ENCODE measurements at places on chromosomes 6 and 20. TPM values are rescaled to one million over a fixed set of nuclear protein-coding genes. Genes with fewer than 3 reads are reported as not detected.
A peak's percentile ranks its signal among the peaks of the same experiment; 100 is the strongest.

- no peaks in the 10 kb centered on the region for H3K36me3 ChIP-seq
- H3K4me1 ChIP-seq, result no peaks in the 10 kb centered on the region
- no peaks in the 10 kb centered on the region for H3K27me3 ChIP-seq
- DNase-seq, result peak; percentile 52
- no peak overlapping the region for H3K4me3 ChIP-seq
Observed at GRCh38 chr6:107936162-107936909, 21.7 kb downstream of the SEC63 start.

GRCh38 chr6:51511081-51511480 lies 576.3 kb downstream of the PKHD1 start:
- no peak overlapping the region for H3K4me3 ChIP-seq
- H3K4me1 ChIP-seq, result no peaks in the 10 kb centered on the region
- H3K36me3 ChIP-seq, result no peaks in the 10 kb centered on the region
- H3K27ac ChIP-seq, result no peak overlapping the region

- H3K27me3 ChIP-seq, result no peaks in the 10 kb centered on the region
Observed at GRCh38 chr6:84739866-84740208, 24.6 kb downstream of the TBX18 start.

GRCh38 chr6:104728448-104728847 lies 131.3 kb downstream of the HACE1 start:
- H3K4me1 ChIP-seq, result peaks cover 20% of the 10 kb centered on the region
- no peak overlapping the region for H3K27ac ChIP-seq
- no peaks in the 10 kb centered on the region for H3K27me3 ChIP-seq
- no peaks in the 10 kb centered on the region for H3K36me3 ChIP-seq
- peak; percentile 17 for DNase-seq

DNA sequence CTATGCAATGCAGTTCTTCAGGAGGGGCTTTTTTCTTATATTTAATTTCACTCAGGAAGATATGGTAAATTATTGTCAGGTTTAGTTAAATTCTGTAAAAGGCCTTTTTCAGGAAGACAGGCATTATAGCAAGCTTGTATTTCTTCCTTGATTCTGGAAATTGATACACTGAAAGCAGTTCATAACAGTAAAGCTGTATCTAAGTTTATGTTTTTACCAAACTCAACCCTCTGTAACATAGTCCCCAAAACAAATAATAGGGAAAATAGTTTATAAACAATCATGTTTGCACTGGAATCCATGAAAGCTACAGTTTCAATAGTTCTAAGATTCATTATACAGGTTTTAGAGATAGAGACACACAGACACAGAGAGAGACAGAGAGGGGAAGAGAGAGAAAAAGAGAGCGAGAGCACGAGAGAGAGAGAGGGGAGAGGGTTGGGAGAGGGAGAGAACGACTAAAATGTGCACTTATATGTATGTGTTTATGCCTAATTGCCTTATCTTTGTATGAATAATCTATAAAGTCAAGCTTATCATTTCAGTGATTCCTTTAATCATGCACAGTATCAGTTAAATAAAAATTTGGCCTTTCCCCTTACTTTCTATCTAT lies 454.4 kb downstream of the RFPL4B start:
- no peaks in the 10 kb centered on the region for H3K27me3 ChIP-seq
- H3K27ac ChIP-seq, result no peak overlapping the region
- no peak for DNase-seq

DNA sequence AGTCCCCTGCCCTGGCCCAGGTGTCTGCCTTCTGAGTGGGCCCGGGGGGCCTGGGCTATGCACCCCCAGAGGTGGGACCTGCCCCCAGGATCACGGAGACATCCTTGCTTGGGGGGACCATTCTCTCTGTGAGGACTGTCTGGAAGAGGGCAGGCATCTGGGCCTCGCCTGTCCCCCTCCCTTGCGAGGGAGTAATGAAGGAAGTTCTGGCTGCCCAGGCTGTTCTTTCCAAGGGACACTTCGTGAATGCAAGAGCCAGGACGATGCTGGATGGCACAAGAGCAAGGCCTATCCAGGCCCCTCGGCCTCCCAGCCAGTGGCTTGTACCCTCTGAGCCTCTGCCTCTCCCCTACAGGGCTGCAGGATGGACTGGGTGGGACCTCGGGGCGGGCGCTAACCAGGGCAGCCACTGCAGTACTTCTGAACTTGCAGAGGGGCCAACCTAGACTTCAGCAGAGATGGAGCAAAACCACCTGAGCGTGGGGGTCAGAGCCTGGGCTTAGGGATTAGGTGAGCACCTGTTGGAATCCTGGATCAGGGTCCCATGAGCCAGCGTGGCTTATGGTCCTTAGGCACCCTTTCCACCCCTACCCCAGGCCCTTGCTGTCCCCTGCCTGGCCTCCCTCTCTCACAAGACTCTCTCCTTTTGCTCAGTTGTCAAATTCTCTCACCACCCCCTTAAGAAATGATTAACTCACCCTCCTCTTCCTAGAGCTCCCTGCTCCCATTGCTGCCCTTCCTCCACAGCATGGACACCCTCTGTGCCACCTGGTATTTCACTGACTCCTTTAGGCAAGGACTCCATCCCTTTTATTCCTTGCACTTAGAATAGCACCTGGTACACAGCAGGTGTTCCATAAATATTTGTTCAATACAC lies 53.2 kb downstream of the CTCFL start:
- H3K36me3 ChIP-seq, result no peaks in the 10 kb centered on the region
- H3K27me3 ChIP-seq, result no peaks in the 10 kb centered on the region
- peaks cover 4% of the 10 kb centered on the region for H3K4me1 ChIP-seq
- no peak overlapping the region for H3K27ac ChIP-seq
- no peak overlapping the region for H3K4me3 ChIP-seq

- peak; percentile 76 for DNase-seq
- H3K27ac ChIP-seq, result no peak overlapping the region
- H3K4me1 ChIP-seq, result no peaks in the 10 kb centered on the region
- H3K36me3 ChIP-seq, result no peaks in the 10 kb centered on the region
- H3K27me3 ChIP-seq, result peaks cover 36% of the 10 kb centered on the region
Observed at GRCh38 chr20:46174469-46175126, 56.5 kb downstream of the CD40 start.

DNA sequence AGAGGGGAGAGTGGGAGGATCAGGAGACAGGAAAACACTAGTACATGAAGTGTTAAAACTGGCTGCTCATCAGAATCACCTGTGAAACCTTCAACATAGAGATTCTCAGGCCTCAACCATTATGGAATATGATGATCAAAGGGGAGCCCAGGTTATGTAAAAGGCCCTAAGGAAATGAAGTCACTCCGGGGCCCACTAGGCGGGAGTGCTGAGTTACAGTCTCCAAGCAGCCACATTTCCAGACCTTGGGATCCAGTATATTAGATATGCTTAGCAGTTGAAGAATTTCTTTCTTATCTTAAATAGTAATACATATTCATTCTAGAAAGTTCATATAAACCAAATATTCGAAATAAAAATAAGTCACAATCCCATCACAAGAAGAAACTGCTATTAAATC lies 476.3 kb downstream of the PRKN start:
- H3K4me3 ChIP-seq, result no peak overlapping the region
- H3K4me1 ChIP-seq, result no peaks in the 10 kb centered on the region
- DNase-seq, result peak; percentile 1
- H3K27ac ChIP-seq, result no peak overlapping the region
- no peaks in the 10 kb centered on the region for H3K36me3 ChIP-seq
- no peaks in the 10 kb centered on the region for H3K27me3 ChIP-seq

DNA sequence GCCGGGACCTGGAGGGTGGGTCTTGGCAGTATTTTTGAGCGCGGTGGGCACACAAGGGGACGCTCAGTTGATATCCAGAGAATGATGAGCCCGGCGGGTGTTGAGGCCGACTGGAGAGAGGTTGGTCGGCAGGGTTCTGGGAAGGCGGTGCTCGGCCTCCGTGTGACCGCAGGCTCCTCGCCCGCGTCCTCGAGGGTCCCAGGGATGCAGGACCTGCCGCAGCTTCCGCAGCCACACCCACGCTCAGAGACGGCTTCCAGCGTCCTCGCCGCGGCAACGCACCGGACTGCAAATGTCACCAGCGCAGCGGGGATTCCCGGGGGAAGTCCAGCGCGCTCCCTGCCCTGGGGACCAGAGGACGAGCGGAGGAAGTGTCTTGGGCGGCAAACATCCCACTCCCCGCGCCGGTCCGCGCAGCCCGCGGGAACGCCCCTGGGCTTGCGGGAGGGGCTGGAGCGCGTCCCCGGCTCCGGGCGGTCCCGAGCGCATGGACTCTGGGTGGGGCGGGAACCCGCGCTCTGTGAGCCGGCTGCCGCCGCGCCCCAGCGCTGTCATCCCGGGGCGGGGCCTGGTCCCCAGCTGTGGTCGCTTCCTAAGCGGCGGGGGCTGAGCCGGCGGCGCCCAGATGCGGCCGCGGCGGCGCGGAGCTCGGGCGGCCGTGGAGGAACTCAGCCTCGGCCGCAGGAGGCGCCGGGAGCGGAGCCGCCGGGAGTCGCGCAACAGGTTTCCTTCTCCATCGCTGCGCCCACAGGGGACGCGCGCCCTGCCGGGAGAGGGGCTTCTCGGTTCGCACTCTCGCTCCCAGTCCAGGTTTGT lies at the start of gene STX11:
Gene STX11 (plus strand): TSS at position 624 of the 816 bp plus-strand sequence. CDS start 36,111 bp downstream, outside the sequence.
- peak; percentile 80 for DNase-seq
- H3K4me1 ChIP-seq, result no peaks in the 10 kb centered on the region
- H3K36me3 ChIP-seq, result no peaks in the 10 kb centered on the region
- no peak within 1 kb of the TSS for H3K27ac ChIP-seq

DNA sequence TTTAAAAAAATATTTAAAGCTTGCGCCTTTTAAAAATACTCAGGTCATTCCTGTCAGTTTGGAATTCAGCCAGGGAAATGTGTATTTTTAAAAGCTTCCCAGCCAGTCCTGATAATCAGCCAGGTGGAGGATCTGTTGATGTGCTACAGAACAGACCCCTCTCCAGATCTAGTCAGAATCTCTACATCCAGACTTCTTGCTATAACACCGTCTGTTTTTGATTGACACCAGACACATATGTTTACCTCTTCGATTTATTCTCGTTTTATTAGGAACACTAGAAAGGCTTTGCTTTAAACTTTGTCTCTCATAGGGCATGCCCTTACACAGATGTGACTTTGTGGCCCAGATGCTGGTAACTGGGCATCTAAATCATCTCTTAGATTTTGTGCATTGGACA lies 11.7 kb downstream of the PARD6B start:
- H3K27ac ChIP-seq, result peak overlapping the region; percentile 17
- peaks cover 62% of the 10 kb centered on the region for H3K4me1 ChIP-seq
- peaks cover 9% of the 10 kb centered on the region for H3K36me3 ChIP-seq
- no peak overlapping the region for H3K4me3 ChIP-seq
- DNase-seq, result no peak

DNA sequence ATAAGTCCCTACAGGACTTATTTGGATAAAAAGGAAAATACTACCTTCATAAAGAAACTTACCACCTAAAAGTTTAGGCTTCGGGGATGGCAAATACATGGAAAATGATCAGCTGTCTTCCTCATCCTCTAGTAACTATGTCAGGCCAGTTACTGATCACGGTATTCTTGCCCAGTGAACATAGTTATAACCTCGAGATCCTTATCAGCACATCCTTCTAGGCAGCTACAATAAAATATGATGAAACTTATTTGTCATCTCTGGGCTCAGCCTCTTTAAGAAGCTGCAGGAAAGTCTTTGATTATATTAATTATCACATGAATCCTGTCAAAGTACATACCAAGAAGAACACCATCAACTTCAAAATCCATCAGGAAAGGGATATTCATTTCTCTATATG lies 41.8 kb downstream of the SF3B5 start:
- DNase-seq, result no peak
- H3K27ac ChIP-seq, result no peak overlapping the region
- no peaks in the 10 kb centered on the region for H3K4me1 ChIP-seq
- no peaks in the 10 kb centered on the region for H3K27me3 ChIP-seq
- H3K36me3 ChIP-seq, result no peaks in the 10 kb centered on the region
- no peak overlapping the region for H3K4me3 ChIP-seq

DNA sequence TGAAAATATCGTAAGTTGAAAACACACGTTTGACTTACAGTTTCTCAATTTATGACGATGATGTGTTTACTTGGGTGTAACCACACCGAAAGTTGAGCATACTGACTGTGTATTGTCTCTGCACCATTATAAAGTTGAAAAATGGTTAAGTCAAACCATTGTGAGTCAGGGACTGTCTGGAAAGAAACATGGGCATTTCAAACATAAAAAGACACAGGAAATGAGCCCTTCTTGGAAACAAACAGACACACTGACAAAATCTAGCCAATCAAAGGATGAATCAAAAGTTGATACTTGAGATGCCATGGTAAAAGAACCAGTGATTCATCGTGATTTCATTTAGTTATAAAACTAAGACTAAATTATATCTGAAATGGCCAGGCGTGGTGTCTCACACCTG lies 5.3 kb downstream of the POPDC3 start:
- H3K27me3 ChIP-seq, result peaks cover 27% of the 10 kb centered on the region
- no peaks in the 10 kb centered on the region for H3K4me1 ChIP-seq
- H3K36me3 ChIP-seq, result no peaks in the 10 kb centered on the region

DNA sequence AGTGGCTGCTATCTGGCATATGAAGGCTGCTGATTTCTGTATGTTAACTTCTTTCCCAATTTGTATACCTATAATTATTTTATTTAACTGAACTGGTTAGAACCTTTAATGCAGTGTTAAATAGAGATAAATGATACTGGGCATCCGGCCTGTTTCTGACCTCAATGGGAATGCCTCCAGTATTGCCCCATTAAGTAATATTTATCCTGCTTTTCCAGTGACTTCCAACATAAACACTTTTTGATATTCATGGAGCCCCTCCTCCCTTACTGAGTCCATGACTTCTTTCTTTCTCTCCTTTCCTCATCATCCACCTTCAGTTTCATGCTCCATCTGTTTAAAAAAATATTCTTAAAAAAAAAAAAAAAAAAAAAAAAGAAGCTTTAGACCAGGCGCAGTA lies 8.8 kb downstream of the TRIM27 start:
- no peaks in the 10 kb centered on the region for H3K27me3 ChIP-seq
- peaks cover 77% of the 10 kb centered on the region for H3K36me3 ChIP-seq
- H3K27ac ChIP-seq, result no peak overlapping the region
- H3K4me3 ChIP-seq, result no peak overlapping the region

- DNase-seq, result peak; percentile 31
- H3K4me1 ChIP-seq, result peaks cover 64% of the 10 kb centered on the region
- no peaks in the 10 kb centered on the region for H3K27me3 ChIP-seq
- no peaks in the 10 kb centered on the region for H3K36me3 ChIP-seq
Observed at GRCh38 chr6:20569000-20569610, 34.8 kb downstream of the CDKAL1 start.

GRCh38 chr20:63544958-63545516 lies 2.5 kb downstream of the SRMS start:
- no peak overlapping the region for H3K27ac ChIP-seq
- H3K4me3 ChIP-seq, result no peak overlapping the region
- peaks cover 48% of the 10 kb centered on the region for H3K27me3 ChIP-seq
- no peaks in the 10 kb centered on the region for H3K36me3 ChIP-seq
- no peaks in the 10 kb centered on the region for H3K4me1 ChIP-seq
- DNase-seq, result no peak

FAM50B gene
- 13.0 TPM for total RNA-seq

GSTA3 gene
- not detected for total RNA-seq

ID4 gene
- total RNA-seq, result 29.3 TPM

PROKR2 gene
- total RNA-seq, result not detected

CYP21A2 gene
- total RNA-seq, result not detected

HLA-DPA1 gene
- total RNA-seq, result 0.43 TPM
